ENCODE measurements at places on chromosomes 16 and 17.

- no peak for DNase-seq
Measured at GRCh38 chr16:88406096-88407041, 23.6 kb downstream of the ZNF469 start.

DNA sequence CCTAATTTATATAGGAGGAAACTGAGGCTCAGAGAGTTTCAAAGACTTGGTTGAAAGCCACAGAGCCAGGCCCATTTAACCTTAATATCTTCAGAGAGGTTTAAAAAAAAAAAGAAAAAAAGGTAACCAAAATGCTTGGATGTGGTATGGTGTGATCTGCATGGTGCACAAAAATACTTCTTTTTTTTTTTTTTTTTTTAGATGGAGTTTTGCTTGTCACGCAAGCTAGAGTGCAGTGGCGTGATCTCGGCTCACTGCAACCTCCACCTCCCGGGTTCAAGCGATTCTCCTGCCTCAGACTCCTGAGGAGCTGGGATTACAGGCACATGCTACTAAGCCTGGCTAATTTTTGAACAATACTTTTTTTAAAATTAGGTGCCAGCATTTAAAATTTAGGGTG lies 101.8 kb downstream of the XYLT1 start:
- no peak for DNase-seq

GRCh38 chr16:66948134-66948836 lies 12.8 kb upstream of the CES3 start:
- DNase-seq = no peak

- no peak for DNase-seq
Measured at GRCh38 chr17:64276961-64277505, 14.0 kb upstream of the TEX2 start.

GRCh38 chr17:46915596-46915995 lies 7.4 kb upstream of the GOSR2 start:
- no peak for DNase-seq

DNA sequence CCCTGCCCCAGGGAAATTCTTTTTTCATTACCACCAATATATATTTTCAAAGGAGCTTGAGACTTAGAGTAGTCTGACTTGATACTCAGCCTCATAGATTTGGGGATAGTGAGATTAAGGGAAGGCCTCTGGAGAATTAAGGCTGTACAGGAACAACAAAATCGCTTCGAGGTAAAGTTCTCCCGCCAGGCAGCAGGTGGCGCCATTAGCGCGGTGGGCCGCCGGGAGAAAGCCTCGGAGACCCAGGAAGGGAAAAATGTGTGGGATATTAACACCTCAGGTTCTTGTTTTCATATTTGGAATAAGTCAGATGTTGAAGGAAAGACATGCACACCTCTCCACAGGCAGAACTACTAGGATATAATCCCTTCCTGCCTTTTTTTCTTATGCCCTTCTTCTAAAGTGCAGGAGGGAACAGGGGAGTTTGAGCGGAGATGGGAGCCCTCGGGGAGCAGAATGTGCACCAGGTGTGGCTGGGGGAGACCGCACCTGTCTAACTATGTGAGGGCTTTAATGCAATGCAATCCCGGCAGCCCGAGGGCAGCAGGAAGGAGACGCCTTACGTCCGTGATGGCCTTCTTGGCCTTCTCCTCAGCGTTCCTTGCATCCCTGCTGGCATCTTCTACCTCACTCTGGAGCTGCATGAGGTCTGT lies 25.9 kb downstream of the MYH3 start:
- DNase-seq = no peak

- DNase-seq = no peak
Measured at GRCh38 chr16:69564845-69565670, 708 bp upstream of the NFAT5 start.

DNA sequence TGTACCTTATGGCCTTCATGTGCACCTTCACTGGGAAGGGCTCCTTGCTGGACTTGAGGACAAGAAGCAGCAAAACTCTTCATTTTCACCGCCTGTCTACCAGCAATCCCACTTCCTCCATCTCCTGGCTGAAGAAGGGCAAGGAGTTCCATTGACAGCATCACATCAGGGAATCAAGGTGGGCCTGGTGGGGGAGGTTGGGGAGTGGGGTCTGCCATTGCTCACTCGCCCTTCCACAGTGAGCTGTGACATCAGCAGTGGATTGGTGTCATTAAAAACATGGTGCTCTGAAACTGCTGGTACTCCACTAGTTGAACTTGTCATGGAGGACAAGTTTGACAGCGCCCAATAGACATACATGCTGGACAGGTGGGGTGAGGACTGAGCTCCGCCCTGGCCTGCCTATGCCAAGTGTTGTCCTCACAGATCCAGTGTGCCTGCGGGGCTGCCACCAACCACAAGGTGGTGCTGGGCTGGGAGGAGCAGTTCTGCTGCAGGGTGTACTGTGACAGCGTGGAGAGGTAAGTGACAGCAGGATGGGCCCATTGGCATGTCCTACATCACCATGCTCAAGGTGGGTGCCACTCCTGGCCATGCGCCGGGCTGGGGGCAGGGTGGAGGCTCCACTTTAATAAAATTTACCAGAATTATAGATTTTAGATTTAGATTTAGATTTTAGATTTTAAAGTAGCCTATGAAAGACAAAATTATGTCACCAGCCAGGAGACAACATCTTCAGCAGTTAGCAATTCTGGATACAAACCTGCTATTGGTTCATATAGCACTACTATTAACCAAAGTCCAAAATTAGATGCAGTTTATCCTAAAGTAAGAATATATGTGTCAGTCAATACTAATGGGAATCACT lies 1729.1 kb downstream of the TP53TG3F start:
- no peak for DNase-seq

- DNase-seq = no peak
Measured at GRCh38 chr16:27174798-27175197, 28.5 kb upstream of the KDM8 start.
